ENCODE measurements at places on chromosomes 6 and 20.

- no peak for DNase-seq
These were observed 2.5 kb downstream of the IL17F start for GRCh38 chr6:52241819-52242218.

GRCh38 chr20:6058684-6059295, 4.9 kb upstream of the LRRN4 start:
- DNase-seq, result peak; percentile 44

- no peak for DNase-seq
These were observed 212.7 kb downstream of the TPBG start for GRCh38 chr6:82576284-82576683.

DNA sequence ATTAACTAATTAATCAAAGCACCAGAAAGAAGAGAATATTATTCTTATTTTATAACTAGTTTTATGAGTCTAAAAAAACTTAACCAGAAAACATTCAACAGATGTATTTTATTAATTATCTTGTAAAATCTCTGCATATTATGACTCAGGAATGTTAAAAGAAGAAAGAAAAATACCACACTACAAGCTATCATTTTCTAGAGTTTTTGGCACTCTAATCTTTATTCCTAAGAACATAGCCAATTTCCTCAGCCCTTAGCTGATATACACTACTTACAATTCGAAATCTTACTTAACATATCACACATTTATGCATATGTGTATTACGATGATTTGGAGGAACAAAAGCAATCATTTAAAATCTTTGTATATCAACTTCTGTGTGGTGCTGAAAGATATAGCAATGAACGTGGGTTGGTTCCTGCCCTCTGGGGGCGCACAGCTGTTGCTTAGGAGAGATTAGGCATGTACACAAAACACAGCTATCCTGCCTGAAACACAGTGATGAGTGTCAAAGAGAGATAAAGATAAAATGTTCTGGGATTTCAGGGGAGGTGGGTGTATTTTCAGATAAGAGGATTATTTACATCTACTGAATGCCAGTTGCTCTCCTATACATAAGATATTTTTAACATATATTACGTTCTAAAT, 404.5 kb downstream of the SYNE1 start:
- no peak for DNase-seq

GRCh38 chr6:44151348-44152108, 7.1 kb upstream of the CAPN11 start:
- DNase-seq, result peak; percentile 94

- no peak for DNase-seq
These were observed 15.1 kb downstream of the RMND1 start for GRCh38 chr6:151436802-151437201.

GRCh38 chr6:165834613-165835259, 171.7 kb upstream of the PDE10A start:
- DNase-seq, result no peak

- no peak for DNase-seq
These were observed 70.1 kb upstream of the LOC128125822 start for GRCh38 chr6:63502156-63502555.

DNA sequence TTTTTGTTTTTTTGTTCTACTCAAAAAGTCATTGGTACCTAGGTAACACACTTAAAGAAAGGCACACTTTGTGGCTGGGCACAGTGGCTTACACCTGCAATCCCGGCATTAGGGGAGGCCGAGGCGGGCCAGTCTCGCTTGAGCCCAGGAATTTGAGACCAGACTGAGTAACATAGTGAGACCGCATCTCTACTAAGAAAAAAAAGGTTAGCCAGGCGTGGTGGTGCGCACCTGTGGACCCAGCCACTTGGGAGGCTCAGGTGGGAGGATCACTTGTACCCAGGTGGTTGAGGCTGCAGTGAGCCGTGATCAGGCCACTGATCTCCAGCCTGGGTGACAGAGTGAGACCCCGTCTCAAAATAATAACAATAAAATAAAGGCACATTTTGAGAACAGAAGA, 67.4 kb upstream of the BHLHE23 start:
- no peak for DNase-seq

- DNase-seq, result no peak
These were observed 23.7 kb upstream of the TRPC4AP start for GRCh38 chr20:35116258-35116657.

DNA sequence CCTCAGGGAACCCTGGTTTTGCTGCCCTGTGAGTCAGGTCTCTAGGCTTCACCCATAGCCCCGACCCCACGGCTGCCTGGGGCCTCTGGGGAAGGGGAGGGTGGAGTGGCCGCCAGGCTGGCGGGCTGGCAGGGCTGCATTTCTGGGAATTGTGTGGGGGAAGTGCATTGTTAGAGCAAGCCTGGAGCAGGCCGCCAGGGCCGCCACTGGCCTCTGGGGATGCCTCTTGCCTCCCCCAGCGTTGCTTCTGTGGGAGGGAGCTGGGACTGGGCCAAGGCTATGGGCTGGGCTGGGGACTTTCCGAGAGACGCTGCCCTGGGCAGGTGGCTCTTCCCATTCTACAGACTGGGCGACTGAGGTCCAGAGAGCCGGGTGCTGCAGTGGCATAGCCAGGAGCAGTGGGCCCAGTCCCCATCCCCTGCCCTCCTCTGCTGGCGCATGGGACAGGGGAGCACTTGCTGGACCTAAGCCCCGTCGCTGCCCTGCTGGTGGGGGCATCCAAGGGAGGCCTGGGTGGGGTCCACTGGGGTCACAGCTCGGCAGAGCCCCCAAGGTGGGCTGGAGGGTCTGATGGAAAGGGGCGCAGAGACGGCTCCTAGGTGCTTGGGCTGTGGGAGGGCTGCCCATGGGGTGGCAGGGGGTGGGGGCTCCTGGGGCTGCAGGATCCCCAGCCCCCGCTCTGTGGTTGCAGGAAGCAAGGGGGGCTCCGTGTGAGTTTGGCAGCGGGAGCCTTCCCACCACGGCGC, 6.6 kb upstream of the SOX18 start:
- peak; percentile 71 for DNase-seq

GRCh38 chr20:11144114-11144950, 470.5 kb upstream of the JAG1 start:
- no peak for DNase-seq

DNA sequence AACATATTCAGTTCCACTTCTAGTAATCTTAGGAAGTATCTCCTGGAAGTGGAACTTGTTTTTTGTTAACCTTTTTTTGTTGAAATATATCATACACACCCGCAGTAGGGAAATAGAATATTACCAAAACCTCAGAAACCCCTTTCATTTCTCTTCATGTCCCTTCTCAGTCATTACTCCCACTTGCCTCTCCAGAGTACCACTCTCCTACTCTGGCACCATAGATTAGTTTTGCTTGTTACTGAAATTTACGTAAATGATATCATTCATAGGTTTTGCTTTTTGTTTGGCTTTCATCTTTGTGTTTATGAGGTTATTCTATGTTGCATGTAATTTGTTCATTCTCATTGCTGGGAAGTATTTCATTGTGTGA, 52.8 kb downstream of the ZFAND3 start:
- no peak for DNase-seq

- DNase-seq, result no peak
These were observed 5.5 kb upstream of the HLA-E start for GRCh38 chr6:30483677-30484279.

DNA sequence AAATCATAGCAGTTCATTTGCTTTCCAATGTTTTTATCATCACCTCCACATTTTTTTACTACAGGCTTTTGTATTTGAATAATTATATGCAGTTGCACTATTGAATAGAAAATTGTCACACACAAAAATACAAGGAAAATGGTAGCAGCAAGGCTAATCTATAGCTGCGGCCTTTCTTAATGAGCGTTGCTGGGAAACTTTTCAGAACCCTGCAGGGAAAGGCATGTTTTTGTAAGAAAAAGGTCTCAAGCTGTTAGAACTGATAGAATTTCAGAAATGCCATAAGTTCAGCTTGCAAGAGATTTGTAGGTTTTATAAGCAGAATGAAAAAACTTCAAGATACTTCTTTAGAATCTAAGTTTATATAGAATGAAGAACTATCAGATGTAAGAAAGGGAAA, 535.8 kb downstream of the LMBRD1 start:
- DNase-seq, result no peak

- DNase-seq, result no peak
These were observed 91.7 kb upstream of the NFATC2 start for GRCh38 chr20:51634257-51634656.

DNA sequence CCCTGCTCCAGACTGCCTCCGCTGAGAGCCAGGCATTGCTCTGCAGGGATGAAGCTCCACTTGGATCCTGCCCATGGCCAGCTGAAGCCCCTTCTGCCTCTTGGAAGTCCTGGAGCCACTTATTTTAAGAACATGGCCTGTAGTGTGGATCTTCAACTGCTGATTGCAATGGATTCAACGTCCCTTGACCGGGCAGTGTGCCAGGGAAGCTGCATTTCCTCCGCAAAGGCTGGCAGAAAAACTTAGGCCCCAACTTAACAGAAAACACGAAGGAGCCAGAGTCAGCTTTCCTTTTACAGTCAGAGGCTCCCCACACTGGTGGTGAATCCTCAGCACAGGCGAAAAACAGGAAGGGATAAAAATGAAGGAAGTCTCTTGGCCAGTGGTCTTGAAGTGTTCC, 26.3 kb upstream of the FOXQ1 start:
- no peak for DNase-seq
